ENCODE measurements at places on chromosomes 16 and 17.

- peak; percentile 53 for DNase-seq
Observed at GRCh38 chr16:81446907-81447268, 2.3 kb downstream of the CMIP start.

GRCh38 chr17:79809530-79810129, 12.8 kb upstream of the CBX8 start:
- peak; percentile 62 for DNase-seq

DNA sequence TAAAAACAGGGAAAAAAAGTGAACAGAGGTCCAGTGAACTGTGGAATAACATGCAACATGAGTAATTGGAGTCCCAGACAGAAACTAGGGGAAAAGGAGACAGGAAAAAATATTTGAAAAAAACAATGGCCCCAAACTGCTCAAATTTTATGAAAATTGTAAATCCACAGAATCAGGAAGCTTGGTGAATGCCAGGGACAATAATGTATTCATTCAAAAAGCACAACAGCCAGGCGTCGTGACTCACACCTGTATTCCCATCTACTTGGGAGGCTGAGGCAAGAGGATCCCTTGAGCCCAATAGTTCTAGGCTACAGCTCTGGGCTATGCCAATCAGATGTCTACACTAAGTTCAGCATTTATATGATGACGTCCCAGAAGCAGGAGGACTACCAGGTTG, 23.7 kb downstream of the NCOR1 start:
- no peak for DNase-seq

DNA sequence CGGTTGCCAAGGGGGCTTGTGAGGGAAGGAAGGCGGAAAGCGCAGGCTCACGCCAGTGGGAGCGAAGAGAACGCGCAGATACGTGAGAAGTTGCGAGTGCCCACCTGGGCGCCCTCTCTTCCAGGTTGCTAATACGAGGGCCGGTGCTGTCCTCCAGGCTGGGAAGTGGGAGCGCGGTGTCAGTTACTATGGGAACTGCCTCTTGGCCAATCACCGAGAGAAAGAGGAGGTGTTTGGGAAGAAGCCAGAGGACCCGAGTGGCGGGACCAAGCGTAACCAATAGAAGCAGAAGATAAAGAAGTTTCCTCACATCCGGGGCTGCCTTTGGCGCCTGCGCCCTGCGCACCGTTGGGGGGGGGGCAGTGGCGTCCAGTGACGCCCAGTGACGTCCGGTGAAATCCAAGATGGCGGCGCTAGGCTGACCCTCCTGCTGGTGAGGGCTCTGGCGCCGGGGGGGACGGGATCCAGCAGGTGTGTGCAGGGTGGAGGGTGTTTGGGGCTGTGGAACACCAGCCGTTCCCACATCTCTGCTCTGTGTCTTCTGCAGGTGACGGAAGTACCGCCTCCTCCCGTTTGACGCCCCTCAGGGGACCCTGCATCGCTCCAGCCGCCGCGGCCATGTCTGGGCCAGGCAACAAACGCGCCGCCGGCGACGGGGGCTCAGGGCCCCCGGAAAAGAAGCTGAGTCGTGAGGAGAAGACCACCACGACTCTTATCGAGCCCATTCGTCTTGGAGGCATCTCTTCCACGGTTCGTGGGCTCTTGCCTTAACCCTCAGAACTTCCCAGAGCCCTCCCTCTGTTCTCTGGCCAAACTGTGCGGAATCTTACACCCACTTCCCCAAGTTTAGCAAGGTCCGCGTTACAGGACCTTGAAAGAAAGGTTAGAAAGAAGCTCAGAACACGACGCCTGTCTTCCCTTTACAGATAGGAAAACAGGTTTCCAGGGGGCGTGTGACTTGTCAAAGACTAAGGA, at the start of the genes CFAP119 and RNF40:
TSS of gene CFAP119 (minus strand) at position 135 of the 975 bp plus-strand sequence. CDS start 314 bp downstream, outside the sequence.
TSS of gene RNF40 (plus strand) at position 395 of the 975 bp plus-strand sequence. CDS start at position 619, 224 bp downstream.
- peak; percentile 86 for DNase-seq

DNA sequence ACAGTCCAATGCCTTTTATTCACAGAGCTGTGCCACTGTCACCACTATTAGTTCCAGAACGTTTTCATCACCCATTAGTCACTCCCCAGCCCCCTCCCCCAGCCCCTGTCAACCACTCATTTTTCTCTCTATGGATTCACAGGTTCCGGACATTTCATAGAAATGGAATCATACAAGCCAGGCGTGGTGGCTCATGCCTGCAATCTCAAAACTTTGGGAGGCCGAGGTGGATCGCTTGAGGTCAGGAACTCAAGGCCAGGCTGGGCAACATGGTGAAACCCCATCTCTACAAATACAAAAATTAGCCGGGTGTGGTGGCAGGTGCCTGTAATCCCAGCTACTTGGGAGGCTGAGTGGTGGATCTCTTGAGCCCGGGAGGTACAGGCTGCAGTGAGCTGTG, 759 bp upstream of the PAM16 start:
- DNase-seq, result no peak

DNA sequence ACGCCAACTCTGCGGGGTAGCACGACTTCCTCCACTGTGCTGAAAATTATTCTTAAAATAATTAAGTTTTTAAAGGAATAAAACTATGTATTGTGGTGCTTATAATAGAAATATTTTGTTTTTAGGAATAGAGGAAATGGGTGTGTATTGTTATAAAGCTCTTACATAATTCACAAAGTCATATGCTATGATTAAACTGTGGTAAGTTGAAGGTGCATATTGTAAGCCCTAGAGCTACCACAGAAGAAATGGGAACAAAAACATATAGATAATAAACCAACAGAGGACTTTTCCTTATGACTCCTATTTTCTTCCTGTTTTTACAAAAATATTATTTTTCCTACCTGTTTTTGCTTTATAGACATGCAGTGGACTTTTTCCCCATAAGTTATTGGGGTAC, 4.3 kb upstream of the SLFN11 start:
- no peak for DNase-seq

DNA sequence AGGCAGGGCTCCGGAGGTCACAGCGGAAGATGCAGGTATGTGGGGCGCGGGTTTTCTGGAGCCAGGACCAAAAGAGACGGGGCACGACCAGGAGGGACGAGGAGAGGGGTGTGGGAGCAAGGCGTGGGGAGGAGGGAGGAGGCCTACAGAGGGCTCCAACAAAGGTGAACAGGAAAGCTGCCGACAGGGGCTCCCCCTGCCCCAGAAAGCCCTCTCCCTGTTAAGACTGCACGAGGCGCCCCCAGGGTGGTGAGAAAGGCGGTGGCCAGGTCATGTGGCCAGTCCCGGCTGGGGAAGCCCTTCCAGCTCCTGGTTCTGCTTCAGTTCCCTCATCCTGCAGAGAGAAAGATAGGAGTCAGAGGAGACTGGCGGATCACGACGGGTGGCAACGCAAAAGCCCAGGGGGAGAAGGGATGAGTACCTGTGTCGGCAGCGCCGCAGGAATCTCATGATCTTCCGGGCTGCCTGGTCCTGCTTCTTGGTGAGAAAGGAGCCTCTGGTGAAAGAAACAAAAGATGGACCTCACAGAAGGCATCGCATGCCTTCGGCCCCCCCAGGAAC, 949 bp upstream of the SPAG7 start:
- peak; percentile 72 for DNase-seq

DNA sequence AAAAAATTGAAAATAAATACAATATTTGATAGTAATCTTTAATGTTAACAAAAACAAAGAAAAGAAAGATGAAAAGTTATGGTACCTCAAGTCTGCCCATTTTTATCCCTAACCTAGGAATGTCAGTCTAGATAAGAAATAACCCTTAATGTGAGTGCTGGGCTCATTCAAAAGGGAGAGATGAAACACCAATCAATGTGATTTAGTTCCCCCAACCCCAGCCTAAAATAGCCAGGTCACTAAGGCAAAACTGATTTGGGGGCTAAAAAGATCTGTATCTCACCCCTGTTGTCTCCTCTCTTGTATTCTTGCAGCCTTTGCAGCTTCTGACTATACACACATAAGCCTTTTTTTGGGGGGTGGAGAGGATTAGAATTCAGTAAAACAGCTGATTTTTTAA, 3.2 kb upstream of the IGF2BP1 start:
- DNase-seq, result peak; percentile 14

DNA sequence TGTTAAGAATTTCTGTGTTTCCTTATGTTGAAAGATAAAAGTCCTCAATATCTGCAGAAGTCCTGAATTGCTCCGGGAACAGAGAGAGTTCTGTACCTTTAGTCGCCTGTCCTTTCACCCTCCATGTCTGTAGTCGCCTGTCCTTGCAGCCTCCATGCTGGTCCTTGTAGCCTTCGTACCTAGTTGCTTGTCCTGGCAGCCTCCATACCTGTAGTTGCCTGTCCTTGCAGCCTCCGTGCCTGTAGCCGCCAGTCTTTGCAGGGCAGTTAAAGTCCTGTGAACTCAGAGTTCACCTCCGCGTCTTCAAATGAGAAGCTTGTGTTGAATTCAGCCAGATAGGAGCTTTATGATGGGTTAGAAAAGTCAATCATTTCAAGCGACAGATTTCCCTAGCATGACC, 19.5 kb upstream of the ITGAX start:
- no peak for DNase-seq

DNA sequence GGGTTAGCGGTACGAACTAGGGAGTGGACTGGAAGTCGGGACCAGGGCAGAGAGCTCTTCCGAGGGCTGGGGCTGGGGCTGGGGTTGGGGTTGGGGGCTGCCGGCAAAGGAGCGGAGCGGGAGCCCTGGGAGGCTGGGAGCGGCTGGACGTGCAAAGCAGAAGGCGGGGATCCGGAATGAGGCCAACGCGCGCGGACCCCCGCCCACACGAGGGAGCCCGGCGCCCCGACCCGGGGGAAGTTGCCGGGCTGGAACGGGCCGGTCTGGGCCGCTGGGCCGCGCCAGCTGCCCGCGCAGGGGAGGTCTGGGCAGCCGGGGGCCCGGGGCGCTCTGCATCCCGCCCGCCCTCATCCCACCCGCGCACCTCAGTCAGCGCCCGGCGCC, 323 bp downstream of the ST3GAL2 start:
- DNase-seq, result no peak

DNA sequence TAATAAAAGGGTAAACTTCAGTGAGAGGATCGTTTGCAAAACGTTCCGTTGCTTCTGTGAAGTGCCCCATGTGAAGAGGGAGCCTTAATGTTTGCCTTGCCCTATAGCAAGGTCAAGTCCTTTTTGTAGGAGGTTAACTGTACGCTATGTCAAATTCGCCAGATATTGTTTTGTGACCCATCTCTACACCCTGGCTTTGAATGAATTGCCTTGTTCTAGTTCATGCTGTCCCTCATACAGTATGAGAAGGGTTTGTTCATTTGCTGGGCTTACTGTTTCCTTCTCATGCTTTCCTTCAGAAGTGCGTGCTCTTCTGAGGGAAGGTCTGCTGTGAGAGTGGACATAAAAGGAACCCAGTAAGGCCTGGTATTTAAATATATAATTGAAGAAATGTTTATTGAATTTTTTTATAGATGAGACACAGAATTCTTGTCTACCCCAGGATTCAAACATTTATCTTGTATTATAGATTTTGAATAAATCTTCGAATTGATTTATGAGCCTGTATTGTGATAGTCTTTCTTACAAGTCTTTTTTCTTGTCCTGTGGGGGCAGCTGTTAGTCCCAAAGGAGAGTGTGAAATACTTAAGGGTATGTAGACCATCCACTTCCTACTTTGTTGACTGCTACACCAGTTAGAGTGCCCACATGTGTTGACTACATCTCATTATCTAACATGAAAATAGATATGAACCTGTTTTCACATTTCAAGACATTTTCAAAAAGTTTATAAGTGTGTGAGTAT, 1.7 kb downstream of the MAP3K3 start:
- DNase-seq, result no peak

DNA sequence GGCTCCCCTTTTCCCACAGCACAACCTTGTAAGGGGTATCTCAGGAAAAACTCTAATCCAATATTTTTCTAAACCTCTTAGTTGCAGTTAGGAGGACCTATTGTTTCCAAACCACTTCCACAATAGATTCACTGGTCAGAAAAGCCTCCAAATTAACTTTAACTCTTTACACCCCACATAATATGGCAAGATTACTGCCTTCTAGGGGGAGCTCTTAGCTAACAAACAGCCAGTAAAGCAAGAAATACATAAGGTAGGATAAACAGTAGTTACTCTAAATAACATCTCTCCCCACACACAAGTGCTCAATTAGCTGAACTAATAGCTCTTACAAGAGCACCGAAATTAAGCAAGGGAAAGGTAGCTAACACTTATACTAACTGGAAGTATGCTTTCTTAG, 192.1 kb upstream of the KIF2B start:
- no peak for DNase-seq

GRCh38 chr17:27360507-27360906, 66.6 kb downstream of the WSB1 start:
- no peak for DNase-seq

DNA sequence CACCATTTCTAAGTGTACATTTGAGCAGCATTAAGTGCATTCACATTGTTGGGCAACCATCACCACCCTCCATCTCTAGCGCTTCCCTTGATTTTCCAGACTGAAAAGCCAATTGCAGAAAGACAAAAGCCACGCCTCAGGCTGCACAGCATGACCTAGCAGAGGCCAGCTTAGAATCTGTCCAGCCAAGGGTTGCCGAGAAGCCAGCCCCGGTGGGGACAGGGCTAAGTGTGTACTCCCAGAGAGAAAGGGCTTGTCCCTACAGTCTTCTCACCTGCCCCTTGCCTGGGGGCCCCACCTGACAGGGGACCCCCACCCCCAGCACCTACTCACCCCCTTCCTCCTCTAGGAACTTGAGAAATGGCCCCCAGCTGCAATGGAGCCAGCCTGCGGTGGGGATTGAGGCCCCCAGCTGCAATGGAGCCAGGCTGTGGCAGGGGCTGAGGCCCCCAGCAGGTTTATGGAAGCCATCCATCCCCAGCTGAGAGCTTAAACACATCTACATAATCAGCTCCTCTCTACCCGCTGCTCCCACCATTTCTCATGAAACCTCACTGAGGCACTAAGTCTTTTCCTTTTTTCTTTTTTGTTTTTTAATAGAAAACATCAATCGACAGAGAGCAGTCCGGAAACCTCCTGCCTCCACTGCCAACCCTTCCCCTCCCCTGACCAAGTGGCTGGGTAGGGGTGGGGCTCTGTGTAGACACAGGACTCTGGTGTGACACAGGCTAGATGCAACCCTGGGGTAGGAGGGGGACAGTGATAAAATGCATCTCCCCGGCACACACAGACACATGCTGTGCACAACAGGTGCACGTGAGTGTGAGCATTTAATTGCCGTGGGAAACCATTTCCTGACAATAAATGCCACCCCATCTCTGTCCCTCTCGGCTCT, 77.9 kb downstream of the CCT6B start:
- DNase-seq, result no peak

DNA sequence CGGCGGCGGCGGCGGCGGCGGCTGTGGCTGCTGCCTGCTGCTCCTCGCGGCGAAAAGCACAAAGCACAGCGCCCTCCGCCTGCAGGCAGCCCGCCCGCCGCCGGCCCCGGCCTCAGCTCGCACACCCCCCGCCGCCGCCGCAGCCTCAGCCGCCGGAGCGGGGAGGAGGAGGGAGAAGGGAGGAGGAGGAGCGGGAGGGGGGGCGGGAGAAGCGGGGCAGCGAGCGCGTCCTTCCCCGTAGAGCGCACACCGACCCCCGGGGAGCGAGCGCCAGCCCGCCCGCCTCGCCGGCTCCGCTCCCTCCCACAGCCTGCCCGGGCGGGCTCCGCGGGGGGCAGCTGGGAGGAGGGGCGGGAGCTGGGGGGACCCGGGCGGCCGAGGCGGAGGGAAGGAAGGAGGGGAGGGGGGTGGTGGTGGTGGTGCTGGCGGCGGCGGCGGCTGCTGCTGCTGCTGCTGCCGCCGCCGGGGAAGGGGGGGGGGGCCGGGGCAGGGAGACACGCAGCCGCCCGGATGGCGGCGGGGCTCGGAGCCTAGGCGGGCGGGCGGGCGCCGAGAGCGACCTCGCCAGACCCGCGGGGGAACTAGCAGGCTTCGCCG, at the start of gene UBTF:
TSS of gene UBTF (minus strand) at position 60 of the 597 bp plus-strand sequence. CDS start 1,446 bp downstream, outside the sequence.
- peak; percentile 75 for DNase-seq
